ENCODE measurements at places on chromosomes 7 and 10. TPM values are rescaled to one million over a fixed set of nuclear protein-coding genes. Genes with fewer than 3 reads are reported as not detected.

GRCh38 chr7:47748041-47748440, 166.1 kb upstream of the TNS3 start:
- H3K36me3 ChIP-seq, result no peaks in the 10 kb centered on the region
- DNase-seq, result no peak

DNA sequence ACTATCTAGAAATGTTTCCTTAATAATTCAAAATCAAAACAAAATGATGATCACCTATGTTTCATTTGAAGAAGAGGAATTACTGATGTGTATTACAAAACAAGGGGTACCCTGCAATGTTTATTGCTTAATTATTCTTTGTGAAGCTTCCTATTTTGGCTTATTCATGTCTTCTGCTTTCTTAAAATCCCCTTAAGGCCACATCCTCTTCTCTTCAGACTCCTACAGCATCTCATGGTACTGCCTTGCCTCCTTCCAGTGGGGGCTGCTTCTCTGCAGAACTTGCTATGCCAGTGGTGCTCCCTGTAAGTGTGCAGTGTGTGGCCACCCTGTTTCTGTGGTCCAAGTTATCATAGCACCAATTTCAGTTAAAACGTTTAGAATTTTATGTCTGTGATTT, 35.0 kb downstream of the CCDC146 start:
- no peaks in the 10 kb centered on the region for H3K27me3 ChIP-seq
- no peaks in the 10 kb centered on the region for H3K4me1 ChIP-seq
- no peak overlapping the region for H3K4me3 ChIP-seq
- DNase-seq, result no peak
- no peak overlapping the region for H3K27ac ChIP-seq

DNA sequence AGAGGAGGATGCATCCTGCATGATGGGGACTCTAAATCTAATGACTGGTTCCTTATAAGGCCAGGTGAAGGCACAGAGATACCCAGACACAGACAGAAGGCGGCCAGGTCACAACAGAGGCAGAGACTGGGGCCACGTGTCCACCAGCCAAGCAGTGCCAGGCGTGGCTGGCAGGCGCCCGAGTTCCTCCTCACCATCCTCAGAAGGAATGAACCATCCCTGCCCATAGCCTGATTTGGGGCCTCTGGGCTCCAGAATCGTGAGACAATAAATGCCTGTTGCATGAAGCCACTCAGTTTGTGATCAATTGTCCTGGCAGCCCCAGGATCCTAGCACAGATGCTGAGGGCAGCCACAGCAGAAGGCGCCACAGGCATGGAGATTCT, 69.0 kb upstream of the TNRC18 start:
- DNase-seq, result no peak
- H3K4me3 ChIP-seq, result no peak overlapping the region
- no peaks in the 10 kb centered on the region for H3K27me3 ChIP-seq
- H3K36me3 ChIP-seq, result no peaks in the 10 kb centered on the region
- peaks cover under 1% of the 10 kb centered on the region for H3K4me1 ChIP-seq

GRCh38 chr7:1850976-1851571, 181.0 kb downstream of the ELFN1 start:
- H3K27me3 ChIP-seq, result no peaks in the 10 kb centered on the region
- DNase-seq, result no peak
- no peaks in the 10 kb centered on the region for H3K4me1 ChIP-seq

DNA sequence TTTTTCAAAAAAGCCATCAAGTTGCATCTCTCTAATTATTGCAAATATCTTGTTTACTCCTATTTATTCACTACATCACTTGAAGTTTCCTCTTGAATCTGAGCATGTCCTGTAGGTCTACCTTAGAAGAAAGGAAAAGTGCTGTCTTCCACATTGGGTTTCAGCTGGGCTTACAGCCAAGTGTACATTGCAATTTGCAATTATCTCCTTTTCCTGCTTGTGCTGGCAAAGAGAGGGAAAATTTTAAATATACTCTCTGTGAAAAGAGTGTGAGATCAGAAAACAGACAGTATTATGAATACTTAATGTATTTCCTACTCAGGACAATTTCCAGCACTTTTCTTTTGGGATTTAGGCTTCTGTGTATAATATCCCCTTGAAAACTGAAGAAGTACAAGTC, 839.7 kb downstream of the CNTNAP2 start:
- H3K4me1 ChIP-seq, result no peaks in the 10 kb centered on the region
- no peaks in the 10 kb centered on the region for H3K27me3 ChIP-seq
- H3K36me3 ChIP-seq, result no peaks in the 10 kb centered on the region
- no peak overlapping the region for H3K27ac ChIP-seq

DNA sequence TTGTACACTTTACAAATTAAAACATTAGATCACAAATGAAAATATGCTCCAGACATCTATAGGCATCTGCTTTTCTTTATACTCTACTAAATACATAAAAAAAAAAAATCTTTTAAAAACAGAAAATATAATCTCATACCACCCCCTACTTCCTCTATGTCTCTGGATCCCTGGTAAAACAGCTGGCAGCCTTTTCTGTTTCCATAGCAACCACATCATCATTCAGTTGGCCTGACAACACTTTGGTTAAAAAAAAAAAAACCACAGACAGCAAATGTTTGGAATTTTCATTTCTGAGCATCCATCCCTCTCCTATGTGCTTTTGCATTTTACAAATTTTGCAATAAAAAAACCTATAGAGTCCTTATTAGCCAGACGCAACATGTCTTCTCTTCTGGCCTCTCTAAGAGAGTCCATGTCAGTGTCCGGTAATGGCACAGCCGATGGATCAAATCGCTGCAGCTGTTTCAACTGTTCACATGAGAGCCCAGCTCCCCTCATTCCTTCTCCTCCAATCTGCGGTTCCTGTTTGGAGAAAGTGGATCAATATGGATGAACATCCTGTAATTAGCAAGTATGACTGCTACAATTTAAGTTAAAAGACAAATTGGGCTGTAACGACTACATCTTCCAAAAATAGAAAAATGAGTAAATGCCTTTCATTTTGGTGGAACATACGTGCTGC, 105.6 kb downstream of the NSUN6 start:
- no peak for DNase-seq
- H3K4me3 ChIP-seq, result no peak overlapping the region
- H3K27ac ChIP-seq, result no peak overlapping the region

DNA sequence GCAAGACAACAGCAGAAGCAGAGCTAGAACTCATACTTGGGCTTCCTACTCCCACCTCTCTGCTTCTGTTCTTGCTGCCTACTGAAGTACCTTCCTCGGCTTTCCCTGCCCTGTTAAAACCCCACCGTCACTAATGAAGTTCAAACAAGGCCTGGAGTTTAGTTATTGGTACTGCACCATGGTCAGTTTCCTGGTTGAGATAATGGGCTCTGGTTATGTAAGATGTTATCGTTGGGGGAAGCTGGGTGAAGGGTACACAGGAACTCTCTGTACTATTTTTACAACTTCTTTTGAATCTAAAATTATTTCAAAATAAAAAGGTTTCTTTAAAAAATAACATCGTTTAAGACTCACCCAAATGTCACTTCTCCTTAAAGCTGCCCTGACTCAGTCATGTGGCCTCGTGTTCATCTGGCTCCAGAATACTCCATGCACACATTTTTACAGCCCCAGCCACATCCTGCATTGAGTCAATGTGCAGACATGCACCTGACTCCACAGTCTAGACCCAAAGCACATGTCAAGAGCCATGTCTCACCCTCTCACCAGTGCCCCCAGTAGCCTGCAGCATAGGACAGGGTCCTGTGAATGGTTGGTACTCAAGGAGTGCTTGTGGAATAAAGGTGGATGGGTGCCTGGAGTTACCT, 36.9 kb upstream of the AQP1 start:
- DNase-seq, result no peak
- no peaks in the 10 kb centered on the region for H3K27me3 ChIP-seq
- H3K27ac ChIP-seq, result no peak overlapping the region

GRCh38 chr7:41809940-41810576, 107.2 kb upstream of the INHBA start:
- H3K27ac ChIP-seq, result no peak overlapping the region
- H3K36me3 ChIP-seq, result no peaks in the 10 kb centered on the region
- H3K4me1 ChIP-seq, result no peaks in the 10 kb centered on the region
- no peak overlapping the region for H3K4me3 ChIP-seq
- H3K27me3 ChIP-seq, result no peaks in the 10 kb centered on the region

GRCh38 chr7:152615031-152615741, 60.8 kb downstream of the XRCC2 start:
- H3K4me1 ChIP-seq, result peaks cover 15% of the 10 kb centered on the region
- peak; percentile 66 for DNase-seq
- H3K27ac ChIP-seq, result no peak overlapping the region
- no peaks in the 10 kb centered on the region for H3K27me3 ChIP-seq
- H3K4me3 ChIP-seq, result peak overlapping the region; percentile 46

DNA sequence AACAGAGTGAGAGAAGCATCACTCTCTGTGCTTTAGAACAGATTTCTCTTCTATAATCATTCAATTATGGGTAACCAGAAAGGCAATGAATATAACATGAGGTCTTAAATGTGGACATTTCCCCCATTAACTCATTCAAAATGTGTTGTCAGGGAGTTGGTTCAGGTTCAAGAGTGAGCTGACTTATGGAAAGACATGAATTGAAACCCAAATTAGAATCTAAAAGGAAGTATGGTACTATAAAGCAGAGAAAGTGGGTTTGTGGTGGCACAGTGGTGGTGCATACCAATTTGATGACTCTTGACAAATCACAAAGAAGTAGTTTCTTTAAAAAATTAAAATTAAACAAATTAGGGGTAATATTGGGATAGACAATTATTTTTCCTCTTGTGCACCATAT, 114.6 kb upstream of the MEOX2 start:
- H3K27ac ChIP-seq, result no peak overlapping the region
- no peaks in the 10 kb centered on the region for H3K36me3 ChIP-seq
- H3K4me3 ChIP-seq, result no peak overlapping the region
- H3K27me3 ChIP-seq, result no peaks in the 10 kb centered on the region

GRCh38 chr7:69942573-69942972, 344.3 kb downstream of the AUTS2 start:
- DNase-seq, result no peak
- no peaks in the 10 kb centered on the region for H3K4me1 ChIP-seq
- no peak overlapping the region for H3K4me3 ChIP-seq
- no peak overlapping the region for H3K27ac ChIP-seq
- no peaks in the 10 kb centered on the region for H3K36me3 ChIP-seq
- H3K27me3 ChIP-seq, result no peaks in the 10 kb centered on the region

DNA sequence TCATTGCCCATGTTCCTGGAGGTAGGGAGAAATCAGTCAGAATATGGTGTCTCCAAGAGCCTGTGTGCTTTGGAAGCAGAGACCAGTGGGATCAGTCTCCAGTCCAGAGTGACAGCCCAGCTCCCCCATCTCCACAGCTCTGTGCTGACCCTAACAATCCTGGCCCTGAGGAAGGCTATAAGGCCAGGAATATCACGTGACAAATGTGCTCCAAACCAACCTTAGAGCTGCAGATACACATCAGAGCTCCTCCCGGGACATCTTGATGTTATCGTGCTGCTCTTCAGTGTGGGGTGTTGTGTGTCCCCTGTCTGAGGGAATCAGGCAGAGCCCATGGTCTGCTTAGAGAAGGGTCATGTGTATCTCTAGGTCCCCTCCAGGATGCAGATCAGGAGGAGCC, 15.2 kb downstream of the DMBT1 start:
- H3K4me3 ChIP-seq, result no peak overlapping the region
- no peaks in the 10 kb centered on the region for H3K4me1 ChIP-seq
- no peak overlapping the region for H3K27ac ChIP-seq

DNA sequence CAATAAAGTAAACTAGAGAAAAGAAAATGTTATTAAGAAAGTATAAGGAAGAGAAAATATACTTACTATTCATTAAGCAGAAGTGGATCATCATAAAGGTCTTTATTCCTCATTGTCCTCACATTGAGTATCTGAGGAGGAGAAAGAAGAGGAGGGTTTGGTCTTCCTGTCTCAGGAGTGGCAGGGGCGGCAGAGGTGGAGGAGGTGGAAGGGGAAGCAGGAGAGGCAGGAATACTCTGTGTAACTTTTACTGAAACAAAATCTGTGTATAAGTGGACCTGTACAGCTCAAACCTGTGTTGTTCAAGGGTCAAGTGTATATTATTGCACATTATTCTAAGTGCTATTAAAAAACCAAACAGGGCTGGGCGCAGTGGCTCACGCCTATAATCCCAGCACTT, 34.2 kb upstream of the EPC1 start:
- H3K27me3 ChIP-seq, result no peaks in the 10 kb centered on the region
- no peak overlapping the region for H3K4me3 ChIP-seq
- no peak overlapping the region for H3K27ac ChIP-seq
- no peak for DNase-seq
- H3K4me1 ChIP-seq, result peaks cover 30% of the 10 kb centered on the region

DNA sequence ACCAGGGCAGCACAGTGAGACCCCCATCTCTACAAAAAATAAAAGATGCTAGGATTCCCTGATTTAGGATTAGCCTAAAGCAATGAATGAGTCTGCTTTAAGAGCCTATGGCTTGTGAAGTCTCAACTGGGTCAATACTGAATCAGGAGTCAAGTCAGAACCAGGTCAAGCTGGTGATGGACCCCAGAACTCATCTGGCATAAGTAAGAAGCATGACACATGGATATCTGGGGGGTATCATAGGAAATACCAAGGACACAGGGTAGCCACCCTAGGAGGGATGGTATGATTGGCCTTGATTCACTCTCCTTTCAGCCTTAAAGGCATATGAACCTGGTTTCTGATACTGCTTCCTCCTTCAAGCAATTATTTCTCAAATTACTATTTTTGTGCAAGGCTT, 78.4 kb upstream of the FAM133B start:
- H3K27me3 ChIP-seq, result no peaks in the 10 kb centered on the region
- H3K27ac ChIP-seq, result no peak overlapping the region
- no peak overlapping the region for H3K4me3 ChIP-seq

- H3K4me3 ChIP-seq, result no peak overlapping the region
- no peaks in the 10 kb centered on the region for H3K4me1 ChIP-seq
- H3K36me3 ChIP-seq, result no peaks in the 10 kb centered on the region
- no peak for DNase-seq
- H3K27me3 ChIP-seq, result no peaks in the 10 kb centered on the region
Observed at GRCh38 chr7:41163991-41164390, 538.9 kb downstream of the INHBA start.

DNA sequence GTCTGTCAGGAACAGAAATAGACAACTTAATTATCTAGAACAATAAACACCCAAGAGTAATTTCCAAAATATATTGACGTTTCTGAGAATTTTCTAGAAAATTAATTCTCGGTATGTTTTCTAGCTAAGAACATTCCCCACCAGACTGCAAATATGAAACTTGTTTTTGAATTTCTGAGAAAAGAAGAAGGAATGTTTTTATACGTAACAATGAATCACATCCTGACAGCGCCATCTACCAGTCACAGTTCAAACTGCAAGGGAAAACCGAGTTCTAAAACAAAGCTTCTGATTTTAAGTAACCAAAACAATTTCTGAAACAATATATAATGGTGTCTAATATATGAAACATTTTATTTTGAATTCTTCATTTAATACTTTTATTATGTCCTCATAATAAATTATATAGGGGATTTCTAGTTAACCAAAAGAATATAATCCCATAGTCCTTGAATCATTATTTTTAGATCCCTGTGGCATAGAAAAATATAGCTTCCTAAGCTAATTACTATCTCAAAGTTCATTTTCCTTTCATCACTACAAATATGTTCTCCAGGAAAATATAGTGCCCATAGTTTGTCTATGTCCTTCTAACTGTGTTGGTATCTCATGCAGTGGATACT, 34.5 kb upstream of the MEOX2 start:
- no peaks in the 10 kb centered on the region for H3K36me3 ChIP-seq
- H3K4me3 ChIP-seq, result no peak overlapping the region
- H3K27ac ChIP-seq, result no peak overlapping the region
- no peaks in the 10 kb centered on the region for H3K4me1 ChIP-seq
- no peaks in the 10 kb centered on the region for H3K27me3 ChIP-seq

ATOH7 gene
- total RNA-seq, result not detected

BICC1 gene
- 0.18 TPM for total RNA-seq

ZNF804B gene
- not detected for total RNA-seq

CFAP70 gene
- 0.13 TPM for total RNA-seq

KNDC1 gene
- total RNA-seq, result 0.44 TPM

CALY gene
- not detected for total RNA-seq

AKR1C1 gene
- total RNA-seq, result 2,238 TPM

All from HepG2 (cell line).